ENCODE measurements at places on chromosomes 5 and 9.

DNA sequence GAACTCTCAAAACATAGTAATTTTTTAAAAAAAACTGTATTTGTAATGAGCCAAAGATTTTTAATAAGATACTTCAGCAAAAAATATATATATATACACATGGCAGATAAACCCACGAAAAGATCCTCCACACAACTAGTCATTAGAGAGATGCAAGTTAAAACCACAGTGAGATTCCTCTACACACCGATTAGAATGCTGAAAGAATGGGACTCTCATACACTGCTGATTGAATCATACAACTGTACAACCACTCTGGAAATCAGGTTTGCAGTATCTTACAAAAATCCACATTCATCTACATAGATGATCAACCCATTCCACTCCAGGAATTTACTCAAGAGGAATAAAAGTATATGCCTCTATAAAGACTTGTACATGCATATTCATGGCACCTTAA lies 43.7 kb downstream of the RASEF start:
- DNase-seq, result no peak

DNA sequence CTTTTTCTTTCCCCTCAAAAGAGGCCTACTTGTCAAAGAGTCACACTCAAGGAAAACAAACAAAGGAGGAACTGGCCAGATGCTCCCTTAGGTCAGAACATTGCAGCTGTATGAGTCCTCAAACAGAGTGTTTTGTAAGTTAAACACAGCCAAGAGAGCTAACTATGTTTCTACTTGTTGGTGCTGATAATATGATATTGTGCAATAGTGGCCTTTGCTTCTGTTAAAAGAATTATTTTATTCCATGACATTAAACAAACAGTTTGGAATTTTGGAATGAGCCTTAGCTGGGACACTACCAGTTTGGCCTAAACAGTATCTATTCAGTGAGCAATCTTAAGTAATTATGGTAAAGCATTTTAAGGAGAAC lies 56.0 kb upstream of the TPD52L3 start:
- DNase-seq, result peak; percentile 94

GRCh38 chr9:6984941-6985578 lies 227.3 kb downstream of the KDM4C start:
- no peak for DNase-seq

GRCh38 chr5:106874974-106875373 lies 795.8 kb downstream of the EFNA5 start:
- no peak for DNase-seq

GRCh38 chr9:72322678-72323077 lies 42.3 kb downstream of the ZFAND5 start:
- DNase-seq, result no peak

- no peak for DNase-seq
Observed at GRCh38 chr5:135395866-135396265, 3.2 kb downstream of the MACROH2A1 start.

DNA sequence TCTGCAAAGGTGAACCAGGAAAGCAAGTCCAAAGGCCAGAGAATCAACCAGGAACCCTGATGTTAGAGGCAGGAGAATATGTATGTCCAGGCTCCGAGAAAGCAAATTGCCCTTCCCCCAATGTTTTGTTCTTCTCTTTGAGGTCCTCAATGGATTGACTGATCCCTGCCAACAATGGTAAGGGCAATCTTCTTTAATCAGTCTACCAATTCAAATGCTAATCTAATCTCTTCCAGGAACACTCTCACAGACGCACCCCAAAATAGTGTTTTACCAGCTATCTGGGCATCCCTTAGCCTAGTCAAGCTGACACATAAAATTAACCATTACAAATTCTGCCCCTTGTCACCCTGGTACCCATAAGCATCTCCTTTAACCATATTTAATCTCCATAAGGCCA lies 398.0 kb downstream of the RAB3C start:
- DNase-seq, result no peak

- DNase-seq, result no peak
Observed at GRCh38 chr5:151691706-151692105, 5.0 kb upstream of the SPARC start.

GRCh38 chr9:134061688-134062371 lies 6.0 kb downstream of the BRD3 start:
- DNase-seq, result no peak

- DNase-seq, result peak; percentile 30
Observed at GRCh38 chr5:170497311-170498038, 6.3 kb upstream of the KCNIP1 start.

- peak; percentile 71 for DNase-seq
Observed at GRCh38 chr9:121285835-121286687, 18.1 kb downstream of the GSN start.

- DNase-seq, result no peak
Observed at GRCh38 chr5:60809891-60810425, 34.1 kb downstream of the ELOVL7 start.

- DNase-seq, result no peak
Observed at GRCh38 chr9:69370430-69370829, 45.4 kb downstream of the ENTREP1 start.

- peak; percentile 80 for DNase-seq
Observed at GRCh38 chr5:149852641-149853330, 91.8 kb downstream of the PDE6A start.

DNA sequence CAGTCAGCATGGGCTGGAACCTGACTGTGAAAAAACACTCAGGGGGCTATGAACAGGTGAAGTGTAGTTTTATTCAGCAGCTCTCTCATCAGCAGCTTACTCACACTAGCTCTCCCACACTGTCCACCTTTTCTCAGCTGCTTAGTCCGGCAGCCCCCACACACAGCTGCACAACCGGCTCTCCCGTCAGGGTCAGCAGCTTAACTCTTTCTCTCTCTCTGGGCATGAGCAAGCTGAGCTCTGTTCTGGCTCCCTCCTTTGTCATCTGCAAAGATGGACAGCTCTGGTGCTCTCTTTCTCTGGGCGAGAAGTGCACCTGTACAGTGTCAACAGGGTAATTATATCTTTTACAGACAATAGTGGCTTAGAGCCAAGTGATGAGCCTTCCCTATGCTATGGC lies 8.2 kb downstream of the DMAC1 start:
- DNase-seq, result no peak

GRCh38 chr9:91755761-91756509 lies 194.1 kb downstream of the ROR2 start:
- peak; percentile 34 for DNase-seq

DNA sequence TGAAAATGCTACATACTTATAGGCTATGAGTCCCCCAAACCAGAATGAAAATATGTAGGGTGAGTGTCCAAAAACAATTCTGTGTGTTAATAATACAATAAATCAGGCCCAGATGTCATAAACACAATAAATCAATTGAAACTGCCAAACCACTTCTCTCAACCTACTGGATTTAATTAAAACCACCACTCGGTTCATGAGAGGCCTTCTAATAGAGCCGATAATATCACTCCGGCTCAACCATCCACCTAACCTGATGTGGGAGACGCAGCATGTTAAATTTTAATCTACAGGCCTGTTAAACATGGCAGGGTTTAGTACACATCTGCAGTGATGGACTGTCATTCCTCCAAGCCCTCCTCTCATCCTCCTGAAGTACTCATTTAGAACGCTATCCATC lies 734.5 kb upstream of the ZNF608 start:
- peak; percentile 40 for DNase-seq

DNA sequence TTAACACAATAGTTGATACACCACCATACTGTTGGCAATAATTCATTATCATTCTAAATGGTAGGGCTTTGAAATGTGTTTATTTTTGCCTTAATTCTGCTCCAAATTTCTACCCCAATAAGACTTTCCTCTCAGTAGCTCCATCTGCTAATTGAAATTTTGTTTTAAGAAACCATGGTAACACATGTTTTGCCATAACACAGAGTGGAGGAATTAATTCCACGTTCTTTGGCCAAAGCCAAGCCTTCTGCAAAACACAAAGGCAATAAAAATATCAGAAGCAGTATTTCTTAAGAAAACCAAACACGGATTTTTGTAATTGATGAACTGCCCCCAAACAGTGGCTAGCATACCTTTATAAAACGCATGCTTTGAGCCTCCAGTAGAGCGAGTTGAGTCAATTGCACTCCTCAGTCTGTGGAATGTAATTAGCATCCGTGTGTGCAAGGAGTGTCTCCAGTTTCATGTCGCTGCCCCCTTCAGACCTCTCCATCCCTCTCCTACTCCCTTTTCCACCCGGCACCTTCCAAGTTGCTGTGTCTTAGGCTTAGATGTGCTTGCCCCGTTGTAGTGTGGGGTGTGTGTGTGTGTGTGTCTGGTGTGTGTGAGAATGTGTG lies 58.2 kb upstream of the CKS2 start:
- DNase-seq, result no peak

DNA sequence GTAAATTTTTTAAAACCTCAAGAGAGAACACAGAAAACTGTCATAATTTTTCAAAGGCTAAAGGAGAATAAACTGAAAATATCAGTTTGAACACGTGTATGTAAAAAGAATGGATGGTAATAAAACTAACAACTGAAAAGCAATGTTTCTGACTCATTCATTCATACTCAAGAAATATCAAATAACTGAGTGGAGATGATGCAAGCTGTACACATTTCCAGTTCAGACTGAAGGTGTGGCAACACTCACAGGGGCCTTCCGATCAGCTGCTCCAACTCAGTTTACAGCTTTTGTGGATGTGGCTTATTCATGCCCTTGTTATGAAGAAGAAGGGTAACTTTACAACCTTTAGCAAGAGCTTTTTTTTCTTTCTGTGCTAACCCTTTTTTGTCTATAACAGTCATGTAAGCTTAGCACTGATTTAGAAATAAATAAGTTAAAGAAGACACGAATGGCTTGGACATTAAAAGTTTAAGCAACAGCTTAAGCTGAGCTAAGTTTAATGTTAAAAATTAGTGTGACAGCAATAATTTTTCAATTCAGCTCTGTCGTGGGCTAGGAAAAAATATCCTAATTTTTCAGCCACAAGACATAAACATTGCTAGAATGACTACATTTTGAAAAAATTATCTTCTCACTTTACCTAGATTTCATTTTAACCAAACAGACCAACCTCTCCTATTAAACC lies 453.5 kb downstream of the RAB3C start:
- DNase-seq, result peak; percentile 98

GRCh38 chr9:133951265-133951664 lies 40.9 kb downstream of the VAV2 start:
- DNase-seq, result no peak

DNA sequence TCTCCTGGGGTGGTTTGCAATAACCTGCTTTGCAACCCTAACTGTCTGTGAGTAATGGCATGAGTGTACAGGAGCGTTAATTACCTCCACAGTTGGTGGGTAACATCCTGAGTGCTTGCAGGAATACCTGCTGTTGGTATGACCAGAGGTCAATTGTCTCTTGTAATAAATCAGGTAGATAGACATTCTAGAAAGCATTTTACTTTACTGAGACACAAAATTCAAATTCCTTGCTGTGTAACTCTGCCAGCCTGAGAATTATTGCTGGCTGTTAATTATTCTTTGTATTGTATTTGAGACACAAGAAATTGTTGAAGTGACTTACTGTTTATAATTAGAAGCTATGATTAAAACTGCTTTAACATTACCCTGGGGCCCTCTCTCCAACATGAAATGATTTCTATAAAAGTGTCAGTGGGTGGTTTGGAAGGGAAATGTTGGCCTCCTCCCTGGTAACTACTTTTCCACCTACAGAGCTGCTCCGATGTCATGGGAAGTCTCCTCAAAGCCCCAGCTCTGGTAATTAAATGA lies 150.8 kb upstream of the ADCY2 start:
- DNase-seq, result no peak

DNA sequence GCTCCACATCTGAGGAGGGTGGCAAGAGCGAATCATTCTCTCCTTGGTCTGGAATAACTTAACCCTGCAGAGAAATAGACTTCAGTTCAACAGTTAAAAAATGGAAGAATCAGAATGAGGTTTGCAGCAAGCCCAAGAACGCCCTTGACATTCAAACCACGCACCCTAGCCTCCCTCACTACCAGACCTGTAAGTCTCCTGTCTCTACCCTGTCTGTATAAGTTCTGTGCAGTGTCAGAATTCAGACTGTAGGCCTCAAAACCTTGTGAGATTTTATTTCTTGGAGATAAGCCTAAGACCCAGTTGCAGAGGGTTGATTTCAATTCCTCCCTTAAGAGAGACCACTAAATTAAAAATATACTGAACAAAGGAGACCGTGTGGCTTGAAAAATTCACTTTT lies 35.8 kb upstream of the PLPP1 start:
- DNase-seq, result no peak

DNA sequence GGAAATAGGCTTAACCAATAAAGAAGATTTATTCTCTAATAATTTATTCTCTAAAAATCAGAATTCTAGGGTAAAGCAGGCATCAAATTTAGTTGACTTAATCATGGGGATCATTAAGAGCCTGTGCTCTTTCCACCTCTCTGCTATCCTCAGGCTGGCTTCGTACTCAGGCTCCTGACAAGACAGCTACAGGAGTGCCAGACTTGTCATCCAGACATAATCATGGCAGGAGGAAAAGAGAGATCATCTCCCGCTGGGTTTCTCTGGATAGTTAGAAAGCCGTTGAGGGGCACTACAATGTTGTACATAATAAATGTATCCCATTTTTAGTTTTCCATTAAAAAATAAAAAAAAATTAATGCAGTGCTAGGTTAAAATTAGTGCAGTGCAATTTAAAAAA lies 171.9 kb downstream of the SEC61B start:
- DNase-seq, result no peak

- no peak for DNase-seq
Observed at GRCh38 chr5:130981663-130982062, 183.4 kb downstream of the HINT1 start.

Measured in fibroblast of mammary gland (primary cell).